Stimulated activated CD8-positive, alpha-beta memory T cell treated with anti-CD3 and anti-CD28 coated beads, Interleukin-2, amount 100 ng/mL, for 48 hours (primary cell): ENCODE measurements at places on chromosomes 7 and 10.

GRCh38 chr7:87341441-87341840, 4.0 kb upstream of the CROT start:
- no peak for DNase-seq

GRCh38 chr7:43394441-43395130, 188.3 kb upstream of the STK17A start:
- DNase-seq: no peak

GRCh38 chr10:8059191-8059936, 4.9 kb downstream of the GATA3 start:
- no peak for DNase-seq

- no peak for DNase-seq
Observed at GRCh38 chr10:76337641-76338040, 906.2 kb downstream of the LRMDA start.

DNA sequence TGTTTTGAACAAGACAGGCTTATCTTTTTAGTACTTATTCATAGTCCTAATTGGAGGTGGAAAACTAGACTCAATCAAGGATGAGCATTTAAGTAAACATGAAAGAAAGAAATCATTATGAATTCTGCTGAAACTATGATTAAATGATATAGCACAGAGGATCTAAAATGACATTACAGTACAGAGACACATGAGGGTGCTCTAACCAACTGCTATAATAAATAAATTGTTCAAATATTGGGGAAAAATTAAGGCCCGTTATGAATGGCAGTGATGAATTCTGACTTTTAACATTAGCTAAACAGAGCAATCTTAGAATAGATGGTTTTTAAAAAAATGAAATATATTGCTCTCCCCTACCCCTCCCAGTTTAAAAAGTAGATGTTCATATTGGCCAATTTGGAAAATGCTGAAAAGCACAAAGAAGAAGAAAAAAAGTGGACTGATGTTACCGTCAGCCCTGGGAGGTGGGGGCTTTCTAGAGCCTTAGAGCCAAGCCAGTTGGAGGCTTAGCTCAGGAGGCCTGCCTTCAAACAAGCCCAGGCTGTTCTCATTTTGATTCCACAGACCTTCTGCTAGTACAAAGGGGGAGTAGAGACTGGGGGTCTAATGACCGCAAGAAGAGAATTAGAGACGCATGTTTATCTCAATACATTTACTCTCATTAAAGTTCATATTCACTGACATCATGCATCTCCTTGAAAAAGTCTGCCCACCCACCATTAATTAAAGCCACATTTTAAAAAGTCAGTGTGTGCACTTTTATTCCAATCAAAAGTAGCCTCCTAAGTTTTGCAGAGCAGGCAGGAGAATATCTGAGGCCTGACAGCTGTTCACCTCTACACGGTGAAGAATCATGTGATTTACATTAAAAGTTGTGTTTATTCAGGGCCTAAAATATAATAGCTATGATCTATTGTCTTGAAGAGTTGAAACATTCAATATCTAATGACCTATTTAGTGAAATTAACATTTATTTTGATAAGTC, 10.0 kb downstream of the WNT2 start:
- no peak for DNase-seq

DNA sequence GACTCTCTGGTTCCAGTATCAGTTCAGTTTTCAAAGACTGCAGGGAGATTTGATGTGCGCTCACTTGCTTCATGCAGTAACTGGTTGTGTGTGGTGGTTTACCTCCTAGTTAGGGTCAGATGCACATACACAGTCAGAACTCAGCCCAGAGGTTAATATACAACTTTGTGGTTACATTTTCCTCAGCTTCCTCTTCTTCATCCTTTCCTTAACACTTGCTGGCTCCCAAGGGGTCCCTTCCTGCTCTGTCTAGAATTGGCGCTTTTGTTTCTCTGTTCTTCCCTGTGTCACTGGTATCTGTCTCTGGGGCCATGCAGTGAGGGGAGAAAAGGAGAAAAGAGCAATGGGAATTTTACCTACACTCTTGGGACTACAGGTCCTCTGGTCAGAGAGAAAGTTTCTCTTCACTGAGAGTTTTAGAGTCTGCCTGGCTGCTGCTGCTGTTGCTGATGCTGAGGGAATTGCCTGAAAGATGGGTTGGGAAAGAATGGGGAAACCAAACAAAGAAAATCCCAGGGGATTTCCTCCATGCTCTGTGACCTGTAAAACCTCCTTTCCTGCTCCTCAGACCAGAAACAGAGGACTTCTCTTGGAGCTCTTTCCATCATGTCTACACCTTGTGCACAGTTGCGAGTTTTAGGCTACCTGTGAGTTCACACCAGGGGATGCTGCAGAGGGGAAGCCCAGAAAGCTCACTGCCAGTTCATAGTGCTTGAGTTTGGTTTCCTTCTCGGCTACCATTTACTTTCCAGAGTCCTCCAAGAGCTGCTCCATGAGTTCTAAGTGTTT, 74.6 kb downstream of the WDFY4 start:
- no peak for DNase-seq

DNA sequence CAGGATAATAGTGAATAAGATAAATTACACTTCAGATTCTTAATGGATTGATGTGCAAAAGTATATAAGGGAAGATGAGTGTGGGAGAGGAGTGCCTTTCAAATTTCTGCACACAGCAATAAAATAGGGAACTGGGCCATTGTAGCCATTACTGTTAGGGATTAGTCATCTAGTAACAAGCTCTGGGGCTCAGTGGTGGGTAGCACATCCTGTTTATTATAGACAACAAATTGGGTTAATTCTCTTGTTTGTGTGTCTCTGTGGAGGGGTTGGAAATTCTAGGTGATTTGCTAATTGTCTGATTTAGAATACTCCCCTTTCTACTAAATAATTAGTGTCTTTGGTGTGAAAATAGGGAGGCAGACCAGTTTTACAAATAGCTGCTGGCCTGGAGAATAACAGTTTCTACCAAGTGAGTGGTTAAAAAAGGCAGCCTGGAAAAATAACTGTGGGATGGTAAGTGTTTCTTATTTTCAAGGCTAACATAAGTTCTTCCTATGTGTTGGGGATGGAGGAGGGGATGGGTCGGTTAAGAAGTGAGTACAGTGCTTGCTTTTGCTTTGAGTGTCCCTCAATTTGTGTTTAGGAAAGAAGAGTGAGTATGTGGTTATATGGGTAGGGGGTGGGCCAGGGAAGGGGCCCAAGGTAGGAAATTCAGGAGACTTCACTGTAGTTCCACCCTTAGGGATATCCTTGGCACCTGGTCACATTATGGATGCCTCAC, 43.3 kb upstream of the TMEM248 start:
- no peak for DNase-seq

GRCh38 chr7:112014347-112014746, 191.9 kb downstream of the DOCK4 start:
- no peak for DNase-seq

- DNase-seq: peak; percentile 32
Observed at GRCh38 chr7:17769918-17770317, 170.4 kb downstream of the SNX13 start.

DNA sequence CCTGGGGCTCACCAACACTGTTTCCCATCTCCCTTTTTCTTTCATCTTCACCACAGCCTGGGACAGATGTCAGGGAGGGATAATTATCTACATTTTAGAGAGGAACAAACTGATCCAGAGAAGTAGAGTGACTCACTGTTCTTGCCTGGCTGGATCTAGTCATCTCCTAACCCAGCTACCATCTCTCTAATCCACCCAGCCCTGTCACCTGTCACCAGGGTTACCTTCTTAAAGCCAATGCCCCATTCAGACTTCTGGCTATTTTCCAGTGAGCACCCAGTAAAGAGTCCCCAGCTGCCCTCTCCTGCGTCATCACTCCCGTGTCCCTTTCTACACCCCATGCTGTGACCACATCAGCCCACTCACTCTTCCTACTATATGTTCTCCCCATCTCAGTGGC, 68.4 kb upstream of the DUSP5 start:
- no peak for DNase-seq

- peak; percentile 34 for DNase-seq
Observed at GRCh38 chr7:157010588-157011332, at the start of gene MNX1. TSS of gene MNX1 (minus strand) at chr7:157010663. CDS start at chr7:157010350, 313 bp downstream.

GRCh38 chr7:20412032-20412431, 81.3 kb downstream of the ITGB8 start:
- no peak for DNase-seq

DNA sequence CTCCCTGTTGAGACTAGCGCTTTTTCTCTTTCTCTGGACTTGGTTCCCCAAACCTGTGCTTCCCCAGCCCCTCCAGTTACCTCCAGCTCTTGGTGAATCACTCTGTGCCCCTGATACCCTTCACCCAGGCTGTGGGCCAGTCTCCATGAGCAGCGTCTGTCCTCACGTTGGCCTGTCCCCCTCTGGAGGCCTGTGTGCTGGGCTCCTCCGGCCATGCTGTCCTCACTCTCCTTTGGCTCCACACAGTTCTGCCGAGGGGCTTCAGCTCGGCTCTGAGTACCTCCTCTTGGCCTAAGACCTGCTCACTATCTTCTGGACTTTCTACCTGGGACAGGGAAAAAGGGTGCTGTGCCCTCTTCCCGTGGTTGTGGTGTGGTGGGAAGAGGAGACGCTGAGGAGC, 140.2 kb upstream of the TNS3 start:
- no peak for DNase-seq

DNA sequence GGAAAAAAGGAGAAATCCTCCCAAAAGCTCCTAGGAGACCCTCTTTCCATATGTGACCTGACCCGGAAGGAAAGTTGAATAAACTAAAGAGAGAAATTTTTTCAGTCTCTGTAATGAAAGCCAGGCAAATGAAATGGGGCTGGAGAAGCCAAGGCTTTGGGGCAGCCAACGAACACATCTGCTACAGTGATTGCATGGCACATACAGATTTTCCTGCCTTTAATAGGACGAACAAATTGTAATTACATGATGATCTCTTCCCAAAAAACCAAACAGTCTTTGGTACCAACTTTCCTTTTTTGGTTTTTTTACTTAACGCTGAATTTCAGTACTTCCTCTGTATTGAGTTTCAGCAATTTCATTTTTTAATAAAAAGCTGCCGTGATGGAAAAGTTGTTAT, 23.5 kb upstream of the PTN start:
- no peak for DNase-seq

- DNase-seq: no peak
Observed at GRCh38 chr10:62475551-62475950, 101.4 kb downstream of the ZNF365 start.

GRCh38 chr10:29277296-29277695, 11.6 kb upstream of the LYZL1 start:
- no peak for DNase-seq

- DNase-seq: no peak
Observed at GRCh38 chr7:112419543-112420130, 30.6 kb upstream of the IFRD1 start.

DNA sequence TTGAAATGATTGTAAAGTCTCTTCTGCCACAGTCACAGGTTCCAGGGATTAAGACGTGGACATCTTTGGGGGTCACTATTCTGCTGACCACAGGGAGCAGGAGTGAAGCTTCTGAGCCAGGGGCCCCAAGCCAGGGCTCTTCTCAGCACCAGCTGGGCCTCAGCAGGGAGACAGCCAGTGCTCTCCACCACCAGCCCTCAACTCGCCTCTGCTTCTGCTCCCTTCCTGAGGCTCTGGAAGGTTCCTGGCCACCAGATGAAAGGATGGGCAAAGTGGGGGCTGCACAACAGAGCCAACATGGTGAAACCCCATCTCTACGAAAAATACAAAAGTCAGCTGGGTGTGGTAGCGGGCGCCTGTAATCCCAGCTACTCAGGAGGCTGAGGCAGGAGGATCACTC, 11.2 kb upstream of the CRYGN start:
- DNase-seq: no peak

DNA sequence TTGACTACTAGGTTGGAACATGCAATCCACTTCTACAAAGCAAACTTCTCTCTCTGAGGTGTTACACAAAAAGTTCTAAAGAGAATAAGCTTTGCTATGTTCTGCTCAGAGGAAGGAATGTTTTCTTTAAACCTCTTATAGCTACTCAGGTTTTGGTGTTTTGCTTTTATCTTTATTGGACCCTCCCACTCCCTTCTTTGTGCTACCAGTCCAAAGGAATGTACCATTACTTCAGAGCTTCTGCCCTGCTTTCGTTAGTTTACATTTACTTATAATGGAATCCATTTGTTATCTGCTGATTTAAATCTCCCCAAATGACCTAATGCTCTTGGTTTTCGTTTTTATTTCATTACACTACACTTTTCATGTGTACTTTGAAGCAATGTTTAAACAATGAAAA, 154.9 kb downstream of the ATE1 start:
- DNase-seq: no peak

DNA sequence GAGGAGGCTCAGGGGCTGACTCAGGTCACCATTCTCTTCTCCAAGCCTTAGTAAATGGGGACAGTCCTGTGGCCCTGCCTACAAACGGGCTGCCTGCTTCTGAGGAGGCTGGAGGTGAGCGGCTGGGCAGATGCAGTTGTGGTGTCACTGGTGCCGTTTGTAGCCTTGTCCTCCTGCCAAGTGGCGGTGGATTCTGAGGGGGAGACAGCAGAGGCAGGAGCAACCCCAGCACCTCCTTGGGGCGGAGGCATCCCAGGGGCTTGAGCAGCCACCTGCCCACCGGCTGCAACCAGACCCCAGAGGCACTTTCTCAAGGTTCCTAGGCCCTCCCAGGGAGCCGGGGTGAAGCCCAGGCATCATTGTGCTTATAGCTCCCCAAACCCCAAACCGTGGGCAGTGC, 112.5 kb downstream of the ZMIZ1 start:
- no peak for DNase-seq
